ENCODE measurements at places on chromosomes 12 and 14.

GRCh38 chr12:85765453-85765869 is 70.7 kb downstream of the RASSF9 start:
- no peak for DNase-seq

DNA sequence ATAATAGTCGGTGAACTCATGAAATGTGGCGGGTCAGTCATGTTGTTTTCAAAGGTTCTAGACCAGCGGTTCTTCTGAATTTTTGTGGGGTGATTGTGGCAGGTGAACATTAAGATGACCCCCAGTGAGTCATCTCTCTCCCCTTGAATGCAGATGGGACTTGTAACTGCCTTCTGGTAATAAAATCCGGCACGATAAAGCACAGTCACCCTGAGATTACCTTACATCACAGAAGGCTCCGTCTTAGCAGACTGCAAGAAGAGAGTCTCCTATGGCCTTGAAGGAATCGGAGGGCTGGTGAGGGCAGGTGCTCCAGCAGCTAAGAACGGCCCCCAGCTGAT is 189.6 kb downstream of the FOXN3 start:
- DNase-seq = no peak

DNA sequence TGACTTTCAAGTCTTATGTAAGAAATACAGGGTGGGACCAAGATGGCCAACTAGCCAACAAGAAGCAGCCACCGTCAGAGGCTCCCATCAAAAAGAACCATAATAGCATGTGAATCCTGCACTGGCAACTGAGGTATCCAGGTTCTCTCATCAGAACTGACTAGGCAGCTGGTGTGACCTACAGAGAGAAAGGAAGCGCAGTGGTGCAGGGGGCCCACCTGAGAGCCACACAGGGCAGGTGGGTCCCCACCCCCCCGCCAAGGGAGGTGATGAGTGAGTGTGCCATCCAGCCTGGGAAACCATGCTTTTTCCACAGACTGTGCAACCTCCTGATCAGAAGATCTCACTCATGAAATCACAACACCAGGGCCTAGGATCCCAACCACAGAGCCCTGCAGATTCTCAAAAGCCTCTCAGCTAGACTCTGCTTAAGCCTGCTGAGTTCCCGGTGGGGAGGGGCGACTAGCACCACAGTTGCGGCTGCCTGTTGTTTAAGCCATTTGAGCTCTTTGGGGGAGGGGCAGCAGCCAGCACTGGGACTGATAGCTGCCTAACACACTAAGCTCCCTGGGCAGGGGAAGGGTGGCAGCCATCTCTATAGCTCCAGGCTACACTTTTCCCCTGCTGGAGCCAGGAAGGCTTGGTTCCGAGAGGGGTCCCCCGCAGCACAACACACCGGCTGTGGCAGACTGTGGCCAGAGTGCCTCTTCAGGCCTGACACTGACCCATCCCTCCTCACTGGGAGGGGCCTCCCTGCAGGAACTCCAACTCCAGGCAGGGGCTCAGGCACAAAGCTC is 75.3 kb downstream of the GARIN6 start:
- no peak for DNase-seq

GRCh38 chr12:90922145-90922627 is 32.8 kb downstream of the CCER1 start:
- DNase-seq = no peak

DNA sequence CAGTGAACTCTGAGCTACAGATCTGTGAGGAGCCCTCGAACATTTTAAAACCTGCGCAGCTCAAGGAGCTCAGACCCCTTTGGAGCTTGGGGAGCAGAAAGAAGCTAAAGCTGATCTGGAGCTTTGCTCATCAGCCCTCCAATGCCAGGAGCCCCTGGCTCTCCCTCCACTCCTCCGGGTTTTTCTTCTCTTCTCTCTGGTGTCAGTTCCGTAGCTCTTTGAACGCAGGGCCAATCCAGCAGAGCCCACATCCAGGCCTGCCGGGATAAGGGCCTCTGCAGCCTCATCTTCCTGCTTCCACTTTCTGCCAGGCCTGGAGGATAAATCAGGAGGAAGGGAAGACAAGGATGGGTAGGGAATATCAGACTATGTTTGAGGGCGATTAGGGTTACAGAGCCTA is 6.0 kb downstream of the HOXC4 start:
- DNase-seq = no peak

DNA sequence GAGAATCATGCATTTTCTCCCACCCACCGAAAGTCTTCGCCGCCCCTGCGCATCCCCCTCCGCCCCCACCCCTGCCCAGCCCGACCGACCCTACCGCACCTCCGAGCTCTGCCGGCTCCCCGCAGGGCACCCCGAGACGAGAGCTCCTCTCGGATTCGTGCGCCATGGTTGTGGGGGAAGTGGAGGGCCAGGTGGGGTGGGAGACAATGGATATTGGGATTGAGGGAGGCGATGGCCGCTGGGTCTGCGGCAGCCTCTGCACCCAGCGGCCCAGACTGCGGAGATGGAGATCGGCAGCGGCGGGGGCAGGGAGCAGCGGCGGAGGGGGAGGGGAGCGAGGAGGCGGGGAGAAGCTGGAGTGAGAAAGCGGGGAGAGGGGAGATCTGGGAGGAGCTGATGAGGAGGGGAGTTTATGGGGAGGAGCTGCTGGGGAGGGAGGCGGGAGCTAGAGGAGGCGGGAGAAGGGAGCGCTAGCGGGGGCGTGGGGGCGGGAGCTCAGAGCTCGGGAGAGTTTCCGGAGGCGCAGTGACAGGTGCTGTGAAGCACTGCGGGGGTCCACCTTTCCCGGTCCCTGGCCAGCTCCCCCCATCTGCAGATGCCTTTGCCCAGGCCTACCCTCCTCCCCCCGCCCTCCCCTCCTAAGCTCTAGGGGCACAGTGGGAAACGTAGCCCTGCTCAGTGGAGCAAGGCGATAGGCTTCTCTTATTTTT is at the start of gene SALL2:
TSS of gene SALL2 (minus strand) at position 385 of the 710 bp plus-strand sequence. CDS start at position 166, 219 bp downstream.
- DNase-seq = no peak

DNA sequence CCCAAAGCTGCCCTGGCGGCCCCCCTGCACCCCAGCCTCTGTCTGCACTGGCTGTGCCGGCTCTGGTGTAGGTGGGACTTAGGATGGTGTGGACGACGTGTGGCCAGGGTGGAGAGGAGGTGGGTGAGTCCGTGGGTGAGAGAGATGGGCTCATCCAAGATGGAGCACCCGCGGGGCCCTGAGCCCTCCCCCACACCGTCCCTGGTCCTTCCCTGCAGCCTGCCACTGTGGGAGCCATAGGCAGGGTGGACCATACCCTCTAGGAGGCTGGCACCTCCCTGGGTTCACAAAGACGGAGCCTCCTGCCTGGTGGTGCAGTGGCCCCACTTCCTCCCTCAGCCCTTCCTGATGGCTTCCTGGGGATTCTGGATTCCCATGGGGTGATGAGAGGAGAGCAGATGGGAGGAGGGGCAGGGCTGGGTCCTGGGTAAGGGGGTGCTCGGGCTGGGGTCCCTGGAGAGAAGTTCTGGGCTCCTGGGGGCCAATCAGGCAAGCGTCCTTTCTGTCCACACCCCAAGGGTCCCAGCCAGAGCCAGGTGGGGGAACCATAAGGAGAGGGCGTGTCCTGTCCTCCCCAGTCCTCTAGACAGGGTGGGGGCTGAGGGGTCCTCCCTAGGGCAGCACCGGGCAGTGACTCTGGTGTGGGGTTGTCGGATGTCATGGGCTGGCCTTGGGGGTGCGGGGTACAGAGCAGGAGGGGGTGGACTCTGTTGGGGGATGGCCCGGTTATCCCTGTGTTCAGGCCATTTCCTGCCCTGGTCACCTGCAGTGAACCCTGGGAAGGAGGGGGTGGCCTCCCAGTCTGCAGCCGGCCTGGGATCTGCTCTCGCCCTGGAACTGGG is 384.8 kb downstream of the TMEM121 start:
- DNase-seq = no peak

DNA sequence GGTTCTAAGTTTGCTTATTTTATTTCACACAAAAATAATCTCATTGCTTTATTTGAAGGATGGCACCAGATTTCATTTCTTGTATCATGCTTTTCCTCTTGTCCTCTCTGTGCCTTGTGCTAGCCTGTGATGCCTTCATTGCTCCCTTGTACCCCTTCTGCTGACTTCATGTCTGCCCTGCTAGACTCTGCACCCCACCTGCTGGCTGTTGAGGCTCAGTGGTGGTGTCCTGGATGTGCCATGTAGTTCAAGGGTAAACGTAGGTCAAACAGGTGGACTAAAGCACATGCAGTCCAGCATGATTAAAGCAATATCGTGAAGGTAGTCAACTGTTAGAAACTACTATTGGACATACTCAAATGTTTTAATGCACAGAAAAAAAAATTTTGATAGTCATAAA is 21.6 kb downstream of the MRPS35 start:
- DNase-seq = no peak

- no peak for DNase-seq
Measured at GRCh38 chr12:116241157-116241759, 36.2 kb downstream of the MED13L start.

- DNase-seq = no peak
Measured at GRCh38 chr14:55097881-55098560, 31.0 kb upstream of the LGALS3 start.

DNA sequence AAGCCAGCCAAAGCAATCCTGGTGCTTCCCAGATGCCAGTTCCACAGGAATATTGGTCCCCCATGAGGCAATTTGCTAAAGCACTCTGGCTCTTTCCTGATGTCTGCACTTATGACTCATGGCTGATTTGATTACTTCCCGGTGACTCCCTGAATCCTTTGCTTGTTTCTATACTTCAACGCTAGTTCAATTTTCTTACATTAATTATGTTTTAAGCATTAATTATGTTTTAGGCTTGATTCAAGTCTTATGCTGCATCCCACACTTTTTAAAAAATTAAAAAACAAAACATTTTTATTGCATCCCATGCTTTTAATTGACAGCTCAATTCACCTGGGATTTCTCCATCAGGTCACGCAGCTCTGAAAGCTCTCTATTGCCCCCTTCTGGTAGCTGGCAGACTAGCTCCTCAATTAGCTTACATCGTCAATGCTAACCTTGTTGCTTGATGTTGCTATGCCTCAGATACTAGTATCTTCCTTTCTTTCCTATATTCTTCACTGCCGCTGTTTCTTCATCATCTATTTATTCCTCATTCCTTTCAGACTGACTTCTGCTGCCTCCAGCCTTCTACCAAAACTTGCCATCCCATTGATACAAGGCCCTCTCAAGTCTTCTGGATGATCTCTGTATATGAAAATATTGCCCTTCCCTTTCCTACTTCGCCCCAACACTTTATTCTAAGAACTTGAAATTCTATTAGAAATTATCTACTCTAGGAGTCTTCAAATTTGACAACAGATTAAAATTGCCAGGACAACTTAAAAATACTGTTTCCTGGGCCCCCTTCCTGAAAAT is 32.0 kb downstream of the TSHR start:
- peak; percentile 65 for DNase-seq

DNA sequence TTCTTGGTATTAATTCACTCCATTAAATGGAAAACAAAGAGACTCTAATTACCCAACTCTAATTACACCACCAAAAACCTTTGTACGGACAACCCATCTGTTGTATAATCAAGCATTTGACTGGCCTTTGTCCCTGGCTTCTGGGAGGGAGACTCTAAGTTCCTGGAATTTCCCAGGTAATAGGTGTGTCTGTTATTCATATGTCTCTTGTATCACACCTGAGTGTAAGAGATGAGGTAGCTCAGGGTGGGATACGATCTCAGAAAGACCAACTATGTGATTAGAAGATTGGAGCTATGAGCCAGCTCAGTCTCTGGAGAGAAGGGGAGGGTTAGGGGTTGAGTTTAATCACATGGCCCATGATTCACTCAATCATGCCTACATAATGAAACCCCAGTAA is 94.7 kb upstream of the PLXNC1 start:
- DNase-seq = no peak

- DNase-seq = no peak
Measured at GRCh38 chr12:1634590-1635191, 5.7 kb downstream of the WNT5B start.

DNA sequence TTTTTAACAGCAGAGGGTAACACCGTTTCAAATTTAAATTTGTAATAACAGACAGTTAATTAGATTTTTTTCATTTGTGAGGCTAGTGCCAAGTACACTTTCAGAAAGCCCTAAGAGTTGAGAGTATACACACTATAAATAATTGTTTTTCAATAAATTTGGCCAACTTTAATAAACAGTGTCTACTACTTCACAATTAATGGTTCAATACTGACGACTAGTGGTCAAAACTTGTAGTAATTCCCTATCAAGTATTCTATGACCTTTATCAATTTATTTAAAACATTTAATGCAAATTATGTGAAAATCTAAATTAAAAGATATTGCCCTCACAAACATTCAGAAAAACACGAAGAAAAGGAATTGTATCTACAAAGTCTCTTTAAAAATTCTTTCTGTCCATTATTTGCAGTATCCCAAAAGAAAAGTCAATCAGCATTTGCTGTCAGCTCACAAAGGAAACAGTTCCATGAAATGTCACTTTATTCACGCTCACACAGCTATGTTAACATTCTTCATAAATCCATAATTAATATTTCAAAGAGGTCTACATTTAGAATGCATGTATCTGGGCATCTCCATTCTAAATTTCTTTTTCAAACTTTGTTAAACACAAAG is 91.2 kb downstream of the CEP128 start:
- DNase-seq = peak; percentile 10

DNA sequence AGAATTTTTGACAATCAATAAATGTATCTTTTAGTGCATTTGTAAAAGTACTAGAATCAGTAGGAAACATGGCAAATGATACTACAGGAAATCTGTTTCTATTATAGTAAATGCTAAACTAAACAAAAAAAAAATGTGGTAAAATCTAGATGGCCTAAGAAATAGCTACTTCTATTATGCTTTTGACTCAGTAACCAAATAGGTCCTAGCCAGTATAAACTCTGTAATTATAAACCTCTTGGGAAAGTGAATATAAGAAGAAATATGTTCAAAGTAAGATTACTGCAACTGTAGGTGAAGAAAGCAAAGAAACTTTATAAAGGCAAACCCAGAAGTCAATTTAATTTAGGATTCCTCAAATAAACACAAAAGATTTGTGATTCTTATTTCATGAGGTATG is 581.2 kb downstream of the LRFN5 start:
- no peak for DNase-seq

DNA sequence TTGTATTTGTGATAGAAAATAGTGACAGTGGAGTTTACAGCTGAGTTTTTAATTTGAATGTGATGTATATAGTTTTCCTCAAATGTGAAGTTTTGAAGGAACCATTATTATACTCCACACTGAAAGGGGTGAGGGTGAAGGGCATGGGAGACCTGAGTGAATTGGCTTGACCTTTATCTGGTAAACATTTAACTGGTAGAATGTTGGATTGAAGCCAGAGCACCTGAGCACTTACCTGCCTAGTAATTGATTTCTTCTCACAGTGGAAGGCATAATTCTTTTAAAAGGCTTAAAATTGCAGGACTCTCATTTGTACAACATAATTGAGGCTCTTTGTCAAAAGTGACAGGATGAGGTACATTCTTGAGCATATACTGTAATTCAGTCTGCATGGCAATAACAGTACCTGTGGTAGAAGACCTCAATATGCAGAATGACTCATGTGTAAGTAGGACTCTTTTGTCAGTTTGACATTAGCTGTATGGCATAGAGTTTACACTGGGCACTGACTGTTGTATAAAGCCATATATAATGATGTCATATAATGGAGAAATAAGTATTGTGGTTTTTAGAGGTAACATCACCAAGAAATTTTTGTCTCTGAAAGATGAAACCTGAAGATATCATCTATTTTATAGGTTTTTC is 309.6 kb downstream of the TMTC2 start:
- no peak for DNase-seq

Data from epithelial cell of proximal tubule (primary cell).